ENCODE measurements at places on chromosomes 1 and 21. TPM values are rescaled to one million over a fixed set of nuclear protein-coding genes. Genes with fewer than 3 reads are reported as not detected.

The EFHD2 gene
- 18.8 TPM for total RNA-seq

The S100A8 gene
- total RNA-seq, result not detected

The SPATA21 gene
- not detected for total RNA-seq

The FCRL2 gene
- not detected for total RNA-seq

The OR6N1 gene
- total RNA-seq, result not detected

The SLAMF6 gene
- 48.3 TPM for total RNA-seq

The SLC6A17 gene
- total RNA-seq, result 0.04 TPM

All from activated naive CD4-positive, alpha-beta T cell treated with anti-CD3 and anti-CD28 coated beads, Interleukin-2, amount 50 U/mL, for 72 hours (primary cell).